ENCODE measurements at places on chromosomes 4 and X.
A peak's percentile ranks its signal among the peaks of the same experiment; 100 is the strongest.

DNA sequence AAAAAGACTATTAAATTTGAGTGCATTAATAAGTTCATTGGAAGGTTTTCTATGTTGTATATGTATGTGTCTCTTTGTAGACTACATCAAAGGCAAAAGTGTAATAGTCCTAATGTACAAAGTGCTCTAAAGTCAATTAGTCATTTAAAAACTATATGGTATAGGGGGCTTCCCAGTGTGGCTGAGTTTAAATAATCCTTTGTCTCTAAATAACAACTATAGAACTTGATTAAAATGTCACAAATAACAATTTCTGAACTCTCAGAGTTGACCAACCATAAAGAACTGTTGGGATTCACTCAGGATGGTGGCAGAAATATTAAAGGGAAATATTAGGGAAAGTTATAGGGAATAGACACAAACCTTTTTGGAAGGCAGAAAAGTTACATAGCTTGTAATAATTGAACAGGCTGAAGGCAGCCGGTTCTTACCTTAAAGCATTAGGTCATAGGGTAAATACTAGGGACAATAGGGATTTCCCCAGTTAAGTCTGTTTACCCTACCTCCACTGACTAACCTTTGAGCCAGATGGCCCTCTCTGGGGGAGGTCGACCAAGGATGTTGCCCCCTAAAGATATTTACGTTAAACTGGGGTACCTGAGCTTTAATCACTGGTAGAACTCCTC is 1054.2 kb downstream of the ARAP2 start:
- no peak for DNase-seq

- DNase-seq: no peak
Observed at GRCh38 chrX:69546978-69547377, 42.9 kb downstream of the NALF2 start.

DNA sequence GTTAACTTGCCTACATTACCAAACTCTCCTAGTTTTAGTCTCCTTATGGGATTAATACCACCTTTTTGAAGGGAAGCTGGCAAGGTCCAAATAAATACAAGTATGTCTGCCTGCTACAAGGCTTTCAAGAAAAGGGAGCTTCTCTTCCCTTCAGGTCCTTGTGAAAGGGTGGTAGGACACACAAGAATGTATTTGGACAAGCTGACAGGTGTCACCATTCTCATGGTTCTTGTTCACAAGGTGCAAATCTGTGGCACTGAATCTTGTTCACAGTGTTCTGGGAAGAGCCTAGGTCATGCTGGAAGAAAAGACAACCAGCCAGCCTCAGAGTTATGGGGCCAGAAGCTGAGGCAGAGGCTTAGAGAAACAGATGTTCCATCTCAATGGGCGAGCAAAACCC is 41.9 kb downstream of the GPC3 start:
- DNase-seq: no peak

DNA sequence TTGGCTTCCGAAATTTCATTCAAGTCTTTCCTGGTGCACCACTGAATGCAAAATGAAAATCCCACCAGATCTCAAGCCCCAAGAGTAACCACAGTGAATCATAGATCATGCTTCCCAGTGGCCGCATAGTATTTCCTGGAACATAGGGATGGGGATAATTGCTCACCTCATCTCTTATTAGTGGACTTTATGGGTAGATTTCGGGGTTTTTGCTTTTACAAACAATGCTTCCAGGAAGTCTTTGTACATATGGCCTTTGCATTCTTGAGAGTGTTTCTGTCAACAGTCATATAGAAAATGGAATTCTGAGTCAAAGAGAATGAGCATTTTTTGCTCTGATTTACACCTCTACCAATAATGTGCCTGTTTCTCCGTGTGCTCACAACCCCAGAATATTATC is 53.4 kb downstream of the PPEF2 start:
- DNase-seq: peak; percentile 50

GRCh38 chr4:124970011-124970410 is 257.5 kb upstream of the ANKRD50 start:
- peak; percentile 77 for DNase-seq

GRCh38 chr4:64192731-64193412 is 216.4 kb downstream of the TECRL start:
- DNase-seq: no peak

DNA sequence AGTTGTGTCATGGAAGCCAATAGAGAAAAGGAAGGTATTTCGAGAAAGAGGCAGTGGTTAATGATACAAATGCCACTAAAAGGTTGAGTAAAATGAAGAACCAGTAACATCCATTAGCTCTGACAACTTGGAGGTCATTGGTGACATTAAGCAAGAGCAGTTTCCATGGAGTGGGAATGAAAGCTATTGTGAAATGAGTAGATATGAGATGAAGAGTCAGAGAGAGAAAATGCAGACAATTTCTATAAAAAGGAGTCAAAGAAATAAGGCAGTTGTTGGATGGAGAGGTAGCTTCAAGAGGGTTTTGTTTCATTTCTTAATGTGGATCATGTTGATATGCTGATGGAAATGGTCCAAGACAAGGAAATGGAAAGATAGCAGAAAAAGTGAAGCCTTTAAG is 9.6 kb upstream of the AMTN start:
- DNase-seq: no peak

- DNase-seq: no peak
Observed at GRCh38 chr4:163663454-163664225, 169.2 kb downstream of the TMA16 start.

- DNase-seq: no peak
Observed at GRCh38 chrX:25016938-25017598, 1.3 kb upstream of the ARX start.

DNA sequence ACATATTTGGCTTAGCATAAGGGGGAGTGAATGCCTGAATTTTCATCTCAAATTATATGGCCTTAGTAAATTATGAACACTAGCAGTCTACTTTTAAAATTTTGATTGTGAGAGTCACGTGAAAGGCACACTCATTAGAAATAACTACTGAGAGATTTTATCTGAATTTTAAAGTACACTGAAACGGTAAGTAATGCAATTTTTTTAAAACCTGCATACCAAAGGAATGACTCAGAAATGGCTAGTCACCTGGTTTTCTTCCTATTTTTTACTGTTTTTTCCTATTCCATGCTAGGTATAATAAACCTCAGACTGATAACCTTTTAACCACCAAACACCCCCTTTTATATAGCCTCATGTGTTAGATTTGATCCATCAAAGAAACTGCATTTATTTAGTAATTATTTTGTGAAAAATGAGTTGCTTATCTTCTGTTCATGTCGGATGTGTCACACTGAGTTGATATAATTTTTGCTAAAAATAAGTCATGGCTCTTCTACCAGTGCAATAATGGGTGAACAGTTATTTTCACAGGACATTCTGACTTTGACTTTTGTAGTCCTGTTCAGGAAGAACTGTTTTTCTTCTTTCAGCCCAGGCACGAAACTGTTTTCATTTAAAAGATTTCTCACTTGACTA is 40.4 kb downstream of the CPEB2 start:
- no peak for DNase-seq

GRCh38 chr4:158500054-158500453 is 21.6 kb upstream of the RXFP1 start:
- DNase-seq: no peak

- DNase-seq: no peak
Observed at GRCh38 chrX:142998447-142999198, 27.1 kb upstream of the SPANXN4 start.

GRCh38 chrX:66760651-66761050 is 121.8 kb upstream of the EDA2R start:
- DNase-seq: no peak

GRCh38 chr4:3436048-3436797 is 5.5 kb upstream of the HGFAC start:
- DNase-seq: no peak

- no peak for DNase-seq
Observed at GRCh38 chr4:171016145-171016544, 797.1 kb upstream of the GALNTL6 start.

Data from astrocyte of the spinal cord (primary cell).